ENCODE measurements at places on chromosomes 12 and 14.
A peak's percentile ranks its signal among the peaks of the same experiment; 100 is the strongest.

DNA sequence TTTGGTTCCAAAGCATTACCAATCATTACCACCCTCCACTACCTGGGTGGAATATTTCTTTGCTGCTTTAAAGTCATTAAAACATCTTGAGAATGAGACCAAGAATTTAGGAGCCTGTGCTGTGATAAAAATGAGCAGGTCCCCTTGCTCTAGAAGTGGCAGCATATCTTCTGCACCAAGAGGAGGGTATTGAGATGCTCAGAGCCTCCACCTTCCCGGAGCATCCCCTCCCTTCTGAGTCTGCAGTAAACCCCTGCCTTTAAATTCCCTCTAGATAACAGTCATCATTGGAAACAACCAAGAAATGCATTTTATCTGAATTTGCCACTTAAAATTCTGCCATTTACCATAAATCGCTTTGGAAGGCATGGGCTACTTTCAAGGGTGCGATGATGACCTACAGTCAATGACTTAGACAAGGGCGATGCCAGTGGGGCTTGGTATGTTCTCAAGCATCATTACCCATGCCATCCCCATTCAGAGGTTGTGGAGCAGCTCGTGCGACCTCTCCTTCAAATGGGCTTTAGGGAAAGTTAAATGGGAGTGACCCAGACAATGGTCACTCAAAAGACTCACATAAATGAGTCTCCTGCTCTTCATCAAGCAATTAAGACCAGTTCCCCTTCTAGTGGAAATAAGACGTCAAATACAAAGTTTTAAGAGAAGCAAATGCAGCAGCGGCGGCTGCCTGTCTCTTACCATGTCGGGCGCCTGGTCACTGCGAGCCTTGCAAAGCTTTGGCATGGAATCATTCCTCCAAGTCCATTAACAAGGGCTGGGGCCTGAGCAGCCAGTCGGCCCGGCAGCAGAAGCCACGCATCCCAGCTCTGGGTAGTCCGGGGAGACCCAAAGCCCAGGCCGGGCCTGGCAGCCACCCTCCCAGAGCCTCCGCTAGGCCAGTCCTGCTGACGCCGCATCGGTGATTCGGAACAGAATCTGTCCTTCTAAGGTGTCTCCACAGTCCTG is 334.5 kb downstream of the TMEM121 start:
- no peak for DNase-seq

- peak; percentile 95 for DNase-seq
These were observed 11.0 kb downstream of the GPR135 start for GRCh38 chr14:59454139-59454538.

GRCh38 chr12:53062977-53063707 is 13.3 kb downstream of the TNS2 start:
- no peak for DNase-seq

DNA sequence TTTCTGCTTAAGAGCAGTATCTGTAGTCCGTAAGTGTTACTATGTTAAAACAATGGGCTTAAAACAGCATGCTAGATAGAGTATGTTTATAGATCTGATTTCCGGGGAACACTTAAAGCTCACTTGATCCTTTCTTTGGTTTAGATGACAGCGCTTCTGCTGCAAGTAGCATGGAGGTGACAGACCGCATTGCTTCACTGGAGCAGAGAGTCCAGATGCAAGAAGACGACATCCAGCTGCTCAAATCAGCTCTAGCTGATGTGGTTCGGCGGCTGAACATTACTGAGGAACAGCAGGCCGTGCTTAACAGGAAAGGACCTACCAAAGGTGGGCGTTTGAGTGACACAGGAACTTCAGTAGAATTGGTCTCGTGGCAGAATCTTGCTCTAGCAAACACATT is 57.5 kb downstream of the EML1 start:
- no peak for DNase-seq

- no peak for DNase-seq
These were observed 156.2 kb downstream of the KIF26A start for GRCh38 chr14:104294628-104294982.

- no peak for DNase-seq
These were observed 4.1 kb downstream of the PHB2 start for GRCh38 chr12:6966351-6966750.

- no peak for DNase-seq
These were observed 34.5 kb upstream of the ARID2 start for GRCh38 chr12:45695035-45695434.

- DNase-seq, result no peak
These were observed 40.8 kb upstream of the MAX start for GRCh38 chr14:65142914-65143625.

DNA sequence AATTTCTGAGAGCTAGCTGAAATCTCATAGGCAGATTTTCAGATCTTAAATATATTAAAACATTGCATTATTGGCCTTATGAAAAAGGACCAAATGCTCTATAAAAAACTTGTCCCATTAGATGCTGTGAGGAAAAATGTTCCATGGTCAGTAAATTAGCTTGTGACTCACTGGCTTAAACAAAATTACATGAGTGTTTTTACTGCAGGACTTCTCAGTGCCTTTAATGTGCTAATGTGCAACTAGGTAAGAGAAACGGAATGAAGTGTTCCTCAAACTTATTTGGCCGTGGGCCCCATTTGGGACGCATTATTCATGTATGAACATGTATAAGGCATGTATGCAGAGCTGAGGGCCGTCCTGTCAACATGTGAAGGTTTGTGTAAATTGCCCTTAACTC is 41.7 kb downstream of the MYRFL start:
- no peak for DNase-seq

GRCh38 chr14:24126939-24127338 is 3.5 kb upstream of the FITM1 start:
- no peak for DNase-seq

- DNase-seq, result no peak
These were observed 31.0 kb upstream of the LGALS3 start for GRCh38 chr14:55097881-55098560.

DNA sequence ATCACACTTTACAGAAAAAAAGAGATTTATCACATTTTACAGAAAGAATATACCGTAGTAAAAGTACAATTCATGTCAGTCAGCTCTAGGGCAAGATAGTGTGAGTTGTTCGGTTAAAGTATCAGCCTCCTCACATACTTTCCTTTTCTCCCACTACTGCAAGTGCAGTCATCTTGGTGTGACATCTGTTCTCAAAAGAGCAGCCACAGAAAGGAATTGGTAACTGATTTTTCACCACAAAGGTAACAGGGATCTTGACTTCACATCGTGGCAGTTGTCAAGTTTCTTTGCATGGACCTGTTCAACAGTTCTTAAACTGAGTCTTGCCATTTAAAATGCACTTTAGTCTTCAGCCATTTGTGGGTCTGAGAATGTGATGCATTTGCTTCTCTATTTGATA is 5.0 kb upstream of the E2F7 start:
- DNase-seq, result no peak

DNA sequence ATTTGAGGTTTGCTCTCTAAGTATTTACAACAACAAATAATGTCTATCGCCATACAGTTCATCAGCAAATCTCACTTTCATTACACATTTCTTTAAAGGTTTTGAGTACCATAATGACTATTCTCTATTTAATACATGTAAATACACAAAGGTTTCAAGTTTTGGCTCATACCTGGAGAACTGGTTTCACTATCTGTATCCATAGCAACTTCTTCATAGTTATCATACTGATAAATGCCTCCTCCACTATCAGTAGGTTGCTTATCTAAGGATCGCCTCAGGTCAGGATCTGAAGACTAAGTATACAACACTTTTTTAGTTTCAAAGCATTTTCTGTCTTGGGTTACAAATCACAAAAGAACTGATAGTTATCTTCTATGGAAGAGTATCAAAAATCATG is 21.4 kb downstream of the ZFC3H1 start:
- DNase-seq, result no peak

- DNase-seq, result peak; percentile 44
These were observed 37.5 kb downstream of the CCNK start for GRCh38 chr14:99518441-99519346.

GRCh38 chr12:52295663-52296062 is 4.3 kb upstream of the KRT81 start:
- no peak for DNase-seq

DNA sequence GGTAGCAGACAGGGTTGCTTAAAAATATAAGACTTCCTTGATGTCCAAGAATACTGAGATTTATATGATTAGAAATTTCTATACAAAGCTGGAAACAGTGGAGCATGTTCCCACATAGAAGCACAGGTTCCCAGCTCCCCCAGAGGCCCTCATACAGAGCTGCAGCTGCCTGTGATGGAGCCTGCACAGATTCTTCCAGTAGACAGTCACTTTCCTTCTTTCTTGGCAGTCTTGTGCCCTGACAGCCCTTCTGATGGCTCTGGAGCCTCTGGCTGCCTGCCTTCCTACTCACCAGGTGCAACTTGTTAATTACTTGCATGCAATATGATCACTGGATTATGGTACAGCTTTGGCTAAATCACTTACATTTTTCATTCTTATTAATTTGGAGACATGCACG is 44.4 kb downstream of the BICD1 start:
- no peak for DNase-seq

DNA sequence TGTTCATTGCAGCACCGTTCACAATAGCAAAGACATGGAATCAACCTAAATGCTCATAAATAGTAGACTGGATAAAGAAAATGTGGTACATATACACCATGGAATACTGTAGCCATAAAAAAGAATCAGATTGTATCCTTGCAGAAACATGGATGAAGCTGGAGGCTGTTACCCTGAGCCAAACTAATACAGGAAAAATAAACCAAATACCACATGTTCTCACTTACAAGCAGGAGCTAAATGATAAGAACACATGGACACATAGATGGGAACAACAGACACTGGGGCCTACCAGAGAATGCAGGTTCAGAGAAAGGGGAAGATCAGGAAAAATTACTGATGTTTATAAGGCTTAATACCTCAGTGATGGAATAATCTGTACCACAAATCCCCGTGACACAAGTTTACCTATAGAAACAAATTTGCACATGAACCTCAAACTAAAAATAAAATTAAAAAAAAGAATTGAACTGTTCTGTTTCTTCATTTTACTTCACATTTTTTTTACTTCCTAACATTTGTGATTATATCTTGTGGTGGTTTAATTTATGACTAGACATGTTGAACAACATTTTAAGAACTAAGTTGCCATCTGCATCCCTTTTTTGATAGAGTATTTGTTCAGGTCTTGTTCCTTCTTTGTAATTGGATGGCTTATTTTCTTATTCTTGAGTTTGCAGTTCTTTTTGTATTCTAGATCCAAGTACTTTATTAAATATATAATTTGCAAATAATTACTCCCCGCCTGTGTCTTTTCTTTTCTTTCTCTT is 835.2 kb downstream of the FSCB start:
- no peak for DNase-seq

DNA sequence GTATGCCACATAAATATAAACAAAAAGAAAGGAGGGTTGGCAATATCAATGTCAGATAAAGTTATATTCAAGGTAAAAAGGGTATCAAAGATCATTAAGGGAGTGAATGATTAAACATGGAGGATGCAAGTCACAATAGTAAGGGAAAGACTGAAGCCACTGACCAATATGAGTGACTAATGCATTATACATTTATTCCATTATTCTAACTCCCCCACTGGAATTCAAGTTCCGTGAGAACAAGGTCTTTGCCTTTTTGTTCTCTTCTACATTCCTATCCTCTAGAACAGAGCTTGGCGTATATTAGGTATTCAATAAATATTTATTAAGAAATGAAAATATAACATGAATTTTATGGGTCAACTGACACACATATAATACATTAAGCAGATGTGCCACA is 30.7 kb downstream of the MAP4K5 start:
- peak; percentile 95 for DNase-seq

DNA sequence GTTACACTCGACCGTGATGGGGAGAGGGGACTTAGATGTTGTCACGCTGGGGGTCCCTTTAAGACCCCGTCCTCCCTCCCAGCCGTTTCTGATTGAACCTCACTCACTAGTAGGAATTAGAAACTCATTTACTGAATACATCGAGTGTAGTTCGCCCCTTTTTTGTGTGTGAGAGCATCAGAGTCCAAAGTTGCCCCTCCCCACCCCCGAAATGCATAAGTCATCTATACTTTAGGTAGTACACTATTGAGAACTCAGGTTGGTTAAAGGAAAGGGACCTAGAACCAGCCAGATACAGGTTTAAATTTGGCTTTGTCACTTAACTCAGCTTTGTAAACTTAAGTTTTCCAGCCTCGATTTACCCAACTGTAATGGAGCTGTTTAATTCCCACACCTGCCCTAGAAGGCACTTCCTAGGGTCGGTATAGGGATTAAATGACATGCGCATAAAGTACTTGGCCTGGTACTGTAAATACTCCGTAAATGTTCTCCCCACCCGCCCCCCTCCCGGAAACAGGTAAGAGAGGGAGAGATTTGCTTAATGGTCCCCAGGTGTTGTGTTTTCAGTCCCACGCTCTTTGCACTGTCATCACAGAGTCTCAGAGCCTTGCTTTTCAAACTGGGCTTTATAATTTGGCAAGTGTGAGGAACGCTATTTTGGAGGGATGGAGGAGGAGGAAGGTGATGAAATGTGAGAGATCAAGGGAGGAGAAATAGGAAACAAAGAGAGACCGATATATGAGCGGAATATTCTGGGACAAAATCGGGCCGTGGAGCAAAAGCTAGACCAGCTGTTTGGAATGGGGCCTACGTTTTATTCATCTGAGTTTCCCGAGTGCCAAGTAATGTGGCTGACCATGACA is 897 bp downstream of the SUDS3 start:
- no peak for DNase-seq

DNA sequence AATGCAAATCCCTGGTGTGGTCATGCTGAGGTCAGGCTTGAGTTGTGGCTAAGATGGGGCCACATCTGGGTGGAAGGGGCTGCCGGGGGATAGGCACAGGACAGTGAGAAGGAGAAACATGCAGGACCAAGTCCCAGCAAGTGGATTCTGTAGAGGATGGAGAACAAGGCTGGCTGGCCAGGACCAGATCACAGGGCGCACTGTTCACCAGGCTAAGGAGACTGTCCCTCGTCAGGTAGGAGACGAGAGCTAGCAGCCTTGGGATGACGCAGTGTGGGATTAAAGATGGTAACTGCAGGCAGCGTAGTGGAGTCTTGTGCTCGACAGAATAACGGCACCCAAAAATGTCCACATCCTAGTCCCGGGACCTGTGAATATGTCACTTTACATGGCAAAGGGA is 336.1 kb downstream of the BCL11B start:
- DNase-seq, result no peak

DNA sequence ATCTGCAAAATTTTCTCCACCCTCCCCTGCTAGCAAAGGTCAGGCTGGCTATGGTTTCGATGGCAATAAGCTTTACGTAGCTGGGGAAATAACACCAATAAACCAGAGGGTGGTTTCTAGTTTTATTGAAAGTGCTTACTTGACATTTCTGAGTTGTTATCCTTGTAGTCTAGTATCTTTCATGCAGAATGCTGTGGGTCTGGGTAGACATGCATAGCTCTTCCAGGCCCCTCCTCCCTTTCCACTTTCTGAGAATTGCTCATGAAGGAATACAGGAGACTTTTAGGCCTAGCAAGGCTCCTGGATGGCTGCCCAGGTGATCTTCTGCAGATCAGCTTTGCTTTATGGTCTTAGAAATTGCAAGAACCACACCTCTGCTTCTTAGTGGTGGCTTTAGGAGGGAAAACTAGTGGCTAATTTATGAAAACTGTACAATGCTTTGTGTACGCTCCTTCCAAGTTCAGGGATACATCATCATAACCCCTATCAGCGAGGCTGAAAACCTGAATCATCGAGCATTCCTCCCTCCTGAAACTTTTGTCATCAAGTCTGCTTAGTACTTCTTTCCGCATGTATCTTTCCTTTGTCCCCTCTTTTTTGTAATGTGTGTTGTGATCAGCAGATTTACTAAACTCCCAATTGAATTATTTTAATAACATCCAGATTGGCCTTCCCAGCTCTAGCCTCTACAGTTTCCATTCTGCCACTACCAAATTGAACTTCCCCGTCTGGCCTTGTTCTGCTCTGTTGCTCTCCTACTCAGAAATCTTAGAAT is 473.0 kb downstream of the RAD51B start:
- DNase-seq, result no peak

All from fibroblast of skin of back (primary cell).